ENCODE measurements at places on chromosomes 12 and 14.

DNA sequence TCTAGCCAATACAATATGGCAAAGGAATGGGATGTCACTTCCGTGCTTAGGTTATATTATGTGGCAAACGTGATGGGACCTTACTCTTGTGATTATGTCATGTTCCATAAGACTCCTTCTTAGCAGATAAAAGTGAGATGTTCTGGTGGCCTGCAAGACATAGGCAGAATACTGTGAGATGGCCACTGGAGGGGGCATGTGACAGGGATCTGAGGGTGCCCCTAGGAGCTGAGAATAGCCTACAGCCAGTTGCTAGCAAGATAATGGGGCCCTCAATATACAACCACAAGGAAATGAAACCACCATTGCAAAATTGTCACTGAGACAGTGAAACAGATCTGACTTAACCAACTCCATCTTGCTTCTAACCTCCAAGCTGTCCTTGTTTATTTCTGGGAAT is 151.4 kb upstream of the SSTR1 start:
- DNase-seq: peak; percentile 32
- no peak overlapping the region for H3K4me3 ChIP-seq
- H3K4me1 ChIP-seq: peaks cover 30% of the 10 kb centered on the region

GRCh38 chr14:64639340-64639821 is 64.8 kb upstream of the PLEKHG3 start:
- H3K4me1 ChIP-seq: peaks cover 28% of the 10 kb centered on the region
- no peaks in the 10 kb centered on the region for H3K27me3 ChIP-seq
- no peak overlapping the region for H3K4me3 ChIP-seq

- no peak overlapping the region for H3K4me3 ChIP-seq
- no peaks in the 10 kb centered on the region for H3K27me3 ChIP-seq
- peaks cover 13% of the 10 kb centered on the region for H3K4me1 ChIP-seq
- 0 out of 2 replicates have a peak, but pooled peaks cover 2% of the 10 kb centered on the region for H3K36me3 ChIP-seq
- no peak overlapping the region for H3K27ac ChIP-seq
- DNase-seq: peak; percentile 80
Observed at GRCh38 chr14:104876251-104876699, 11.2 kb downstream of the CEP170B start.

GRCh38 chr12:81465876-81466275 is 293.3 kb downstream of the PPFIA2 start:
- H3K4me3 ChIP-seq: no peak overlapping the region
- DNase-seq: no peak
- H3K27me3 ChIP-seq: no peaks in the 10 kb centered on the region
- H3K4me1 ChIP-seq: peaks cover 11% of the 10 kb centered on the region

GRCh38 chr14:79413734-79414428 is 797.4 kb downstream of the DIO2 start:
- no peak overlapping the region for H3K4me3 ChIP-seq
- no peak for DNase-seq
- no peaks in the 10 kb centered on the region for H3K27me3 ChIP-seq
- H3K36me3 ChIP-seq: peaks cover 3% of the 10 kb centered on the region
- peaks cover 5% of the 10 kb centered on the region for H3K4me1 ChIP-seq
- no peak overlapping the region for H3K27ac ChIP-seq

GRCh38 chr12:68924546-68924945 is 8.4 kb downstream of the CPM start:
- no peaks in the 10 kb centered on the region for H3K4me1 ChIP-seq
- no peak for DNase-seq
- H3K27me3 ChIP-seq: no peaks in the 10 kb centered on the region

- no peaks in the 10 kb centered on the region for H3K36me3 ChIP-seq
- no peak for DNase-seq
- peaks cover 47% of the 10 kb centered on the region for H3K27me3 ChIP-seq
- H3K4me3 ChIP-seq: no peak overlapping the region
- H3K4me1 ChIP-seq: peaks cover 23% of the 10 kb centered on the region
Observed at GRCh38 chr14:29937116-29937515, 9.5 kb upstream of the PRKD1 start.

DNA sequence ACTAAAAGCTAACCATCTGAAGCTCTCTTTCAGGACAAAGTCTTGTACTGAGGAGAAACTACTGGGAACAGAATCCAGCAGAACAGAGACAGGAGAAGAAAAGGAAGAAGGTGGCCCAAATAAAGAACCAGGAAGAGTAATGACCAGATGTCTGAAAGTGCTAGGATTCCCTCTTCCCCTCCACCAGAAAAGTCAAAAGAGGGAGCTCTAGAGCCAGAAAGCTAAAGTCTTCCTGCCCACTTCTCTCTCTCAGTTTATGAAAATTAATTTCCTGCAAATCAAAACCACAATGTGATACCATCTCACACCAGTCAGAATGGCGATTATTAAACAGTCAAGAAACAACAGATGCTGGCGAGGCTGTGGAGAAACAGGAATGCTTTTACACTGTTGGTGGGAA is 47.2 kb downstream of the SPPL3 start:
- H3K4me1 ChIP-seq: peaks cover 10% of the 10 kb centered on the region
- H3K36me3 ChIP-seq: peaks cover 15% of the 10 kb centered on the region
- DNase-seq: no peak
- H3K27ac ChIP-seq: no peak overlapping the region
- no peaks in the 10 kb centered on the region for H3K27me3 ChIP-seq
- H3K4me3 ChIP-seq: no peak overlapping the region

DNA sequence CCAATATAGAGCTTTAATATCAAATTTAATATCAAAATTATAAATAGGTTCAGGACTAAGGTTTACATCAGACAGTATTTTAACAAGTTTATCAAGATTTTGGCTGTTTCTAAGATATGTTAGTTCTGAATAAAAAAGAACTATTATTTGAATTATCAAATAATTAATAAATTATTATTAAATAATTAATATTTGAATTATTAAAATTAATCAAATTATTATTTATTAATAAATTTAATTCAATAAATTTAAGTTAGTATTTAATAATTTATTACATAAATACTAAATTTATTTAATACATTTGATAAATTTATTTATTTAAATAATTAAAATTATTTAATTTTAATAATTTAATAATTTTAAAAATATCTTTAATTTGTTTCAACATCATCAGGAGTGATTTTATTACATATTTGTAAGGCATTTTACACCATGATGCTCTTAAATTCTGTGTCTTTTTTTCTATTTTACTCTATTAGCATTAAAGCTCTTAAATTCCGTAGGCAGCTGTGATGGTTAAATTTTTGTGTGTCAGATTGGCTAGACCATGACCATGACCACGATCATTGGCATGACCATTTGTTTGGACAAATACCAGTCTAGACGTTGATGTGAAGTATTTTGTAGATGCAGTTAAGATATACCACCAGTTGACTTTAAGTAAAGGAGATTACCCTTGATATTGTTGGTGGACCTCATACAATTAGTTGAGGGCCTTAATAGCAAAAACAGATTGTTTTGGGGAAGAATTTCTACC is 82.6 kb downstream of the BBS10 start:
- H3K4me3 ChIP-seq: no peak overlapping the region
- H3K4me1 ChIP-seq: peaks cover 6% of the 10 kb centered on the region
- H3K36me3 ChIP-seq: peaks cover 10% of the 10 kb centered on the region
- H3K27ac ChIP-seq: peak overlapping the region; percentile 23
- no peak for DNase-seq
- H3K27me3 ChIP-seq: no peaks in the 10 kb centered on the region

DNA sequence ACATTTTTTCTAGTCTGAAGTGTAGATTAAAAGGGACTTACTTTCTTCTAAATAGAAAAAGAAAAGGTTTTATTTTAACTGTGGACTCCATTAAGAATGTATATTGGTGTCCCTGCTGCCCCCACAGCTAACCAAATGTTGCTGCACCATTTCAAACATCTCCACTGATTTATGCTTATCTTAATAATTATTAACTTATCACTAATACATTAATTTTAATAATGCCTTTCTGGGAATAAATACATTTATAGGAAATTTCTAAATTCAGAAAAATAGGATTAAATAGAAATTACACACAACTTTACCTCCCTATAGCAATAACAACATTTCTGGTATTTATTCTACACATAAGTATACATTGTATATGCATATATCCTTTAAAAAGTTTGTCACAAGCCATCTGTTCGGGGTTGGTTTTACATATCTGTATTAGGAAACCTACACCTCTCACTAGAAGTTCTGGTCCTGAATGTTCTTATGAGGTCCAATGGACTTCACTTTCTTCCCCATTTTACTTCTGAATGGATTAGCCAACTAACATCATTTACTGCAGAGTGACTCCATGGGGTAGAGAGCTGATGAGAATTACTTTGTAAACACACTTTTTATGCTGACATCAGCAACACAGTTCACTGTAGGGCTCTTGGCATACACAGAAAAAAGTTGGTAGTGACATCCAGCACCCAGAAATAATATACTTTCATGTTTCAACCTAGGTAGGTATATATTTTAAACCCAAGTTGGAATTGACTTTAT is 9.4 kb upstream of the SELPLG start:
- H3K4me1 ChIP-seq: peaks cover 29% of the 10 kb centered on the region
- no peaks in the 10 kb centered on the region for H3K27me3 ChIP-seq
- H3K4me3 ChIP-seq: no peak overlapping the region
- no peak overlapping the region for H3K27ac ChIP-seq
- H3K36me3 ChIP-seq: peaks cover 25% of the 10 kb centered on the region

All from WTC11 (cell line).